ENCODE measurements at places on chromosomes 5 and 9.

- DNase-seq, result no peak
These were observed 147.8 kb downstream of the TMEM38B start for GRCh38 chr9:105842023-105842644.

GRCh38 chr9:136190237-136190601 is 14.7 kb downstream of the LHX3 start:
- no peak for DNase-seq

GRCh38 chr5:124103671-124104070 is 591.7 kb downstream of the CSNK1G3 start:
- DNase-seq, result peak; percentile 16

GRCh38 chr9:11003836-11004235 is 391.0 kb upstream of the PTPRD start:
- no peak for DNase-seq

DNA sequence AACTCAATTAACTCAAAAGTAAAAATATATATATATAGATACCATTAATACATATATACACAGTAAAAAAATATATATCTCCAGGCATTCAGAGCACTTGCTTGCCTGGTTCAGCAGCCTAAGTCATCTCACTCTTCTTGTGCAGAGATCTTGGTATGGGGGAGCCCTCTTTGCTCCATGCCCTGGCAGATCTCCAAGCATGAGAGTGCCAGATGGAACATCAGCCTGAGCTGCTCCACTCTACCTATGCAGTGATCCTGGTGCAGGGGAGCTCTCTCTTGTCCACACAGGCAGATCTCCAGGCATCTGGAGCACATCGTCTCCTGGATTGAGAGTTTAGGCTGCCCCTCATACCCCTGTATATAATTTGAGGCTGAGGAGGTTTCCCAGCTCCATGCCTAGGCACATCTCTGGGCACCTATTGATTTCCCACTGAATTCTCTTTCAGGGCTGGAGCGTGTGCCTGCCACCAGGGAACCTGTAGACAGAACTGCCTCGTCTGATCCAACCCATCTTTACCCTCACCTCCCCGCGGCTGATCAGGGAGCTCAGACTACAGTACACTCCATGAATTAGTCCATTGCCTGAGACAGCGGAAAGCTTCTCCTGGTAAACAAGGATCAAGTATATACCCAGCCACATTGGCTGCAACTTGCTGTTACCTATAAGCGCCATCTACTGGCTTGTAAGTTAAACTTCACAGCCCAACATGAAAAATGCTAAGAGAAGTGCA is 342.4 kb upstream of the GRIA1 start:
- DNase-seq, result peak; percentile 31

DNA sequence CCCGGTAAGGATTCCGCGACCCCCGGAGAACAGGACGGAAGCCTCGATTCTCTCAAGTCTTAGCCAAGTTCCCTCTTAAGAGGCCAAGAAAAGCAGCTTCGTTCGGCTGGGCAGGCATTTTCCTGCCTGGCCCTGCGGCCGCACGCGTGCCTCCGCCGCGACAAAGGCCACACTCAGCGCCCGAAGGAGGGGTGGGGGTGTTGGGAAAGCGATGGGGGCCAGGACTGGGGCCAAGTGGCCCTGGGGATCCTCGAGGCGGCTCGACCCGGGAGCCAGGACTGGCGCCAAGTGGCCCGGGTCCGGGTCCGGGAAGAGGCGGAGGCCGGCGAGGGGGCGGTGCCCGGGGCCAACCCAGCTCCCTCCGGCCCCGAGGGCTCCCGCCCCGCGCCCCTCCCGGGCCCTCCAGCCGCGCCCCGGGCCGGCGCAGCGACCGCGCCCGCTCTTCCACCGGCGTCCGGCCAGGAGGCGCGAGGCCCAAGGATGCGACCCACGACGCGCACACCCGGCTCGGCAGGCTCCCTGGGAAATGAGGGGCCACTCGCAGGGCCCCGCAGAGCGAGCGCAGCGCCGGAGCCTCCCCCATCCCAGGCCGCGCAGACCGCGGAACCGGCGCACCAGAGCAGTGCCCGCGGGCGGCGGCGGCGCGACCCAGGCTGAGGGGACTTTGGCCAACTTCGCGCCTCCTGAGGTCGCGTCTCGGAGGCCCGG is 756 bp downstream of the VAV2 start:
- DNase-seq, result no peak

DNA sequence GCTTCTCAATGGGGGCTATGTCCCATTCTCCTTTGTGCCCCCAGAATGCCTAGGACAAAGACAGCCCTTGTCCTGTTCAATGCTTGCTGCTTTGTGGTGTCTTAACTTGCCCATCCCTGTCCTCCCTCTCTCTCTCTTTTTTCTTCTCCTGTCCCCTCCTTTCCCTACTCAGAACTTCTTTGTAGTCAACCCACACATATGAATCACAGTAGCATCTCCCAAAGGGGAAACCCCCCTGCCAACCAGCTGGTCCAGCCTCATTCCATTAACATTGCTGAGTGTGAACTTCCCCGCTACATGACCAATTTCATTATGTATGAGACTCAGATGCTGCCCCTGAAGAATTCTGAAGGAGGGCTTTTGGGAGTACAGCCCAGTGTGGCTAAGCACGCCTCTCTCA is 408.3 kb downstream of the ENC1 start:
- DNase-seq, result peak; percentile 73

GRCh38 chr9:99056886-99057664 is 47.8 kb upstream of the TGFBR1 start:
- no peak for DNase-seq

DNA sequence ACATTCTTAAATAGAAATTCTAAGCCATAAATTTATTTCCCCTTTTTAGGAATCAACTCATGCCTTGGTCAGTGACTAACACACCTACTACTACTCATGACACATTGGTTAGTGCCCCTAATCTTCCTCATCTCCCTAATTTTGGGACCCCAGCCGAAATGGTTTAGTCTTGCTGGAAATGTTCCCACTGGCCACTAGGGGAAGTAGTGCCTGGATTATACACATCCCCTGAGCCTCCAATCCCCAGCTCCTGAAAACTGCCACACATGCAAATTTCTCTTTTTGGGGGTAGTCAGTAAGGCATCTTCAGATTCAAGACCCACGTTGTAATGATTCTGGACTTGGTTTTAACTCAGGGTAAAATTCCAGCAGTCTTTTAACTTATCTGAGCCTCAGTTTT is 79.8 kb downstream of the HSD17B3 start:
- DNase-seq, result no peak

GRCh38 chr5:54421976-54422375 is 33.5 kb upstream of the HSPB3 start:
- no peak for DNase-seq

DNA sequence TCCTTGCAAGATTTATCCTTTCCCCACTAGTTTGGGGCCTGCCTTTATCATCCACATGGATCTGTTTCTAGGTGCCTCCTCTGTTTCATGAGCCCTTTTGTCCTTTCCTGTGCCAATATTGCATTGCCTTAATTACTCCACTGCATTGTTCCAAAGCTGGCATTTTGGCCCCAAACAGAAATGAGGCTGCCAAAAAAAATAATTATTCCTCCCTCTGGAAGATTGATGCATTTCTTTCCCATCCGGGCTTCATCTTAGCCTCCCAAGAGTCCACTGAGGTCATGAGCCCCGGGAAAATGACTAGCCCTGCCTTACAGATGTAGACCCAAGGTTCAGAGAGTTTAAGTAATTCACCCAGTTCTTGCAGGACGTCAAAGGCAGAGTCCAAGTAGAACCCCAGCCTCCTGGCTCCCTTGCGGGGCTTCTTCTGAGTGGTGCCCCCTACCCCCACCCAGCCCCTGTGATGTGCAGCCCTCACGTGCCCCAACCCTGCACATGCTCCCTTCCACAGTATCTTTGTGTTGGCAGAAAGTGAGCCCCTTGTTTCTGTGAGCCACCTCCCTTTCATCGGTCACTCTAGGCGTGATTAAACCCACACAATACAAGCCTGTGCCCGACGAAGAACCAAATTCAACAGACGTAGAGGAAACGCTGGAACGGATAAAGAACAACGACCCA is 62.1 kb downstream of the TMOD1 start:
- peak; percentile 11 for DNase-seq

GRCh38 chr9:137433349-137433915 is 7.7 kb downstream of the ENTPD8 start:
- no peak for DNase-seq

GRCh38 chr5:158802941-158803341 is 296.8 kb downstream of the EBF1 start:
- peak; percentile 89 for DNase-seq

- DNase-seq, result no peak
These were observed 1363.9 kb downstream of the MAT2B start for GRCh38 chr5:164869325-164869724.

- no peak for DNase-seq
These were observed 265.1 kb upstream of the TAS2R1 start for GRCh38 chr5:9895302-9895645.
